H1 (cell line): ENCODE measurements at places on chromosomes 16 and 17.

GRCh38 chr17:45046537-45047125, 4.8 kb downstream of the DCAKD start:
- DNase-seq: no peak

GRCh38 chr16:31043352-31043751, 10.0 kb downstream of the STX4 start:
- no peak for DNase-seq

GRCh38 chr16:25143928-25144327, 32.4 kb downstream of the LCMT1 start:
- no peak for DNase-seq

- DNase-seq: no peak
Measured at GRCh38 chr17:8997994-8998628, 23.2 kb upstream of the NTN1 start.

GRCh38 chr17:18322522-18322921, 7.4 kb downstream of the SMCR8 start:
- no peak for DNase-seq
